ENCODE measurements at places on chromosomes 3 and 15. TPM values are rescaled to one million over a fixed set of nuclear protein-coding genes. Genes with fewer than 3 reads are reported as not detected.

The CCDC54 gene
- total RNA-seq, result not detected

The CKMT1B gene
- 5.1 TPM for total RNA-seq

The PSTPIP1 gene
- total RNA-seq, result 0.89 TPM

The SEMA3B gene
- 17.9 TPM for total RNA-seq

The GOLGA8Q gene
- total RNA-seq, result 0.88 TPM

The GUCA1C gene
- total RNA-seq, result not detected

The RTP4 gene
- 1.5 TPM for total RNA-seq

The CIB2 gene
- 21.4 TPM for total RNA-seq

The ACAN gene
- 0.27 TPM for total RNA-seq

The CTSH gene
- 103 TPM for total RNA-seq

The CFAP20DC gene
- 8.6 TPM for total RNA-seq

The CLSTN2 gene
- 17.3 TPM for total RNA-seq

The CHRNA7 gene
- total RNA-seq, result 4.8 TPM

The SEMA3G gene
- total RNA-seq, result 0.21 TPM

The TRPM1 gene
- total RNA-seq, result 1.2 TPM

The IQCH gene
- total RNA-seq, result 3.0 TPM

The MYO5C gene
- 26.4 TPM for total RNA-seq

The TUSC7 gene
- not detected for total RNA-seq

The NR2E3 gene
- not detected for total RNA-seq

The STX19 gene
- not detected for total RNA-seq

The CRYGS gene
- 1.8 TPM for total RNA-seq

The HHATL gene
- total RNA-seq, result not detected

The ZPLD1 gene
- total RNA-seq, result 0.41 TPM

The TRIM59 gene
- 13.8 TPM for total RNA-seq

The CADM2 gene
- total RNA-seq, result 0.14 TPM

The XIRP1 gene
- total RNA-seq, result 0.08 TPM

The KNG1 gene
- total RNA-seq, result not detected

The MORC1 gene
- not detected for total RNA-seq

The ATP13A3 gene
- total RNA-seq, result 324 TPM

The CYP19A1 gene
- not detected for total RNA-seq

The TM4SF1 gene
- total RNA-seq, result 43.0 TPM

The ROBO2 gene
- total RNA-seq, result 1.4 TPM

The CACNA2D3 gene
- total RNA-seq, result 0.17 TPM

The ECE2 gene
- total RNA-seq, result not detected

The PIERCE2 gene
- 5.2 TPM for total RNA-seq

The ANKRD63 gene
- not detected for total RNA-seq
